ENCODE measurements at places on chromosomes 6 and 20.

DNA sequence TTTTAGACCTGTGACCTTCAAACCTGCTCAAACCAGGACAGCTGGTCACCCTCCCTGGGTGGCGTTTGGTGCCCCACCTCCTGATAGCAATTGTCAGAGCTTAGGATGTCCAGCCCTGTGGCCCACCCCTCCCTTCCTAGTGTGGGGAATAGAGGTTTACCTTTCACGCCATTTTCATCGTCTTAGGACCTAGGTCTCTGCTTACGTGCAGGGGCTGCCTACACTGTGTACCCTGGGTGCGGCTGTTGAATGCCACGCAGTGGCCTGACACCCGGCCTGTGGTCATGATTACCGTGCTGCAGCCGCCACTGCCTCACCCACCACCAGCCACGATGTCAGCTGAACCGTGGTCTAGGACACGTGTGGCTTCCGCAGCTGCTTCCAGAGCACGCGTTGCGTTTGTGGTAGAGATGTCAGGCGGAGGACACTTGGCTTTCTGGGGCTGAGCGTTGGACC is 157.3 kb downstream of the DTNBP1 start:
- no peak for DNase-seq

DNA sequence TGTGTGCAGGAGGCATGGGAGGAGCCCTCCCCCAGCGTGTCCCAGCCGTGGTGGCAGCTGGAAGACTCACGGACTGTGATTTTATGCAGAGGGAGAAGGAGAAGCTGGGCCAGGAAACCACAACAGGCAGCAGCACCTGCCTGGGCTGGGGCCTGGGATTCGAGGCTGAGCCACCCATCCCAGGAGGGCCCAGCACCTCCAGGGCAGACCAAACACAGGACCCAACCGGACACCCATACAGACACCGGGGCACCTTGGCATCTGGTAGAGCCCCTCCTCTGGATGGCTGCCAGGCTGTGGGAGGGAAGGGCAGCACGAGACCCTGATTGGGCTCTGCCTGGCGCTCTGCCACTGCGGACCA is 41.7 kb upstream of the CHRNA4 start:
- DNase-seq, result no peak

DNA sequence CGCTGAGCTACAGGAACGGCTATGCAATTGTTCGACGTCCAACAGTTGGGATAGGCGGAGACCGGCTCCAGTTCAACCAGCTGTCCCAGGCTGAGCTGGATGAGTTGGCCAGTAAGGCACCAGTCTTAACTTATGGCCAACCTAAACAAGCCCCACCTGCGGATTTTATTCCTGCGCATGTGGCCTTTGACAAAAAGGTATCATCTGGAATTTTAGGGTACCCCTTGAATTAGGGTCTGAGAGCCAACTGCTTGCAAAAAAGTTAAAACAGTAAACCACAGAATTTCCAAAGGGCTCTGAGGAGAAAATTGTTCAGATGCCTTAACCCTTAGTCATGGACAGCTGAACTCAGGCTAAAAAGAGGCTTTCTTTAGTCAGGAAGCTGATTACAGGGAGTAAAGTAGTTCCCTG is 3.8 kb downstream of the EFHC1 start:
- no peak for DNase-seq

DNA sequence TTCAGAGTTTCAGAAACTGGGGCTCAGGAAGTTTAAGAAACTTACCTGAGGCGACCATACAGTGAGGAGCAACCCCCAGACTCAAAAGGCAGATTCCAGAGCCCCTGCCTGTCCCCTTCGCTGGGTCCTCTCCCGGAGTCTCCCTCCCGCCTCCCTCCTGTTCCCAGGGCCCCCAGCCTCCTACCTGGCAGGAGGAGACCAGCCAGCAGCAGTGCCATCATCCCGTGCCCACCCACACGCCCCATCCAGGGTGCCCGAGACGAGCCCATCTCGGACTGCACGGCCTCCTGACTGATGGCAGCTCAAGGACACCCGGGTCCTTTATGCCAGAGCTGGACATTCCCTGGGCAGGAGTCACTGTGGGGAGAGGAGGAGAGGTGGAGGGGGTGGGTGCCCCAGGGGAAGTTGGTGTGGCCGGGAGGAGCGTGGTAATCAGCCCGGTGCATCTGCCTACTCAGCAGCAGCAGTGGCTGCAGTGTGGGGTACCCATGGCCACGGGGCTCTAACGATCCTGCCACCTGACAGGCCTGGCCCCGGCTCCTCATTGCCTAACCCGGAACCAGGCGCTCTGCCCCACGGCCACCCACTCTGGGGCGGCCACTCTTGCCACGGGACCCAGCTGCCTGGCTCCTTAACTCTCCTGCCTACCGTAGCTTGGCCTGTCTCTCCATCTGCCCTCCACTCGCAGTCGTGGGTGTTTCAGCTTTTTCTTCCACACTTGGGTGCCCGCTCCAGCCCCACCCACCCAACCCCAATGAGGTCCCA is at the start of gene CDSN:
Gene CDSN, minus strand, starts transcription at position 296 of the 765 bp plus-strand sequence. Its CDS starts 27 bp downstream, at position 269.
- no peak for DNase-seq

DNA sequence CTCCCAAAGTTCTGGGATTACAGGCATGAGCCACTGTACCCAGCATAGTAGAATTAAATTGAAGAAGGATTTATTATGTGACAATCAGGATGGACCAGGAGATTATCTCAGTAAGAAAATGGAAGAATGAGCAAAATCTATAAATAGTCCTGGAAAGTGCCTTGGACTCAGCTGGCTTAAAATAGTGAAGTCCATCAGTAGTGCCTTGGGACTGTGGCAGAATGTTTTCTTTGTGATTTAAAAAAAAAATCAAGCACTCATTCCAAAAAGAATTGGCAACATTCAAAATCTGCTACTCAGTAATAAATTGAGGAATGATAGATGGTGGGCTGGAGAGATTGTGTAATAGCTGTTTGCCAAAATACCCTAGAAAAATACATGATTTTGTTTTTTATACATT is 37.0 kb upstream of the MAS1 start:
- DNase-seq, result no peak

- no peak for DNase-seq
Observed at GRCh38 chr20:25533920-25534700, 51.2 kb downstream of the NINL start.

GRCh38 chr6:167161851-167162467 is 4.2 kb upstream of the GPR31 start:
- DNase-seq, result no peak

- no peak for DNase-seq
Observed at GRCh38 chr20:24651171-24651975, 181.9 kb downstream of the SYNDIG1 start.

- no peak for DNase-seq
Observed at GRCh38 chr6:81487489-81487888, 265.0 kb downstream of the TENT5A start.

GRCh38 chr20:9233804-9234203 is 164.9 kb downstream of the PLCB4 start:
- no peak for DNase-seq

DNA sequence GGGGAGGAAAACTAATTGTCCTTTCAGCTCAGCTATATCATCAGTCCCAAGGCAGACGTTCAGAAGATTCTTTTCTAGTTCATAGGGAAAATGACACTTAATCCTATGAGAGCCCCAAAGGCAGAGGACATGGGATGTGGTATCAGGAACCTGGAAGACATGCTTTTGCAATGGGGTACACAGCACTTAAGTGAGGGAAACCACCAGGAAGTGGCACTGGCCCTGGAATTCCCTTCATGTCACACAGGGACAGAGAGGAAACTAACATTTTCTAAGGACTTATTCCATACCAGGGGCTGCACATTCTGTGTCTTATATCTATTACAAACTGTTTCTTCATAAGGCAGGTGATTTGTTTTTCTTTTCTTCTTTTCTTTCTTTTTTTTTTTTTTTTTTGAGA is 28.2 kb downstream of the VPS52 start:
- no peak for DNase-seq

DNA sequence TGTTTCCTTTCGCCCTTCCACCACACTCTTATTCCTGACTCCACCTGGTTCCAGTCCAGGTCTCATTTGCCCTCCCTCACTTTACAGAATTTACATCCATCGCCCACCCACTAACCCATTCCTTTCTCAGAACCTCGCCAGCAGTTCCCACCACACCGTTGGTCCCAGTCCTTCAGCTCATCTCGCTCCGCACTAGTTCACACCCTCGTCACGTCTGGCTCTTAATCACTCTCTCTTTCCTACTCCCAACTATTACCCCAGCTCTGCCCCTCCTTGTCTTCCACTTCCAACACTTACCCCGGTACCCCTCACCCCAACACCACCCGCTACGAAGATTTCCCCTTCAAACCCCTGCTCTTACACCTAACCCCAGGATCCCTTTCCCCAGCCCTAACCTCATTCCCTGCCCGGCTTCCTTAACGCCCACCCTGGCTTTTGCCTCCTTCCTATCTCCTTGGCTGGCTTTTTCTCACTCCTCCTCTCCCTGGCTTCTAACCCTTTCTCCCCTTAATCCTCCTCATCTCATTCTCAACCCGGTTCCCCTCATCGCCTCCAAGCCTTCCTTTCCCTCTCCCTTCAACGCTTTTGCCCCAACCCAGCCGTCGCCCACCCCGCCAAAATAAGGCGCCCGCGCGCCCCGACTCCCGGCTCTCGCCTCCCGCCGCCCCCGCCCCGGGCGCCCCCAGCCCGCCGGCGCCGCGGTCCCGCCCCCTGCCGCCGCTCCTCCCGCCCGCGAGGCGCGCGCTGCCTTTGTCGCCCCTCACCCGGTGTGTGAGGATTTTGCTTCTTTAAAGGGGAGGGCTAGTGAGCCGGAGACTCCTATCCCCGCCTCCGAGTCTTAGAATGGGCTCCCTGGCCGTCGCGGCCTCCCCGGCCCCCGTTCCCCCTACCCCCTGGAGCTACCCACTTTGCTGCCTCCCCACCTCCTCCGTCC is 542 bp downstream of the USP49 start:
- DNase-seq, result no peak

DNA sequence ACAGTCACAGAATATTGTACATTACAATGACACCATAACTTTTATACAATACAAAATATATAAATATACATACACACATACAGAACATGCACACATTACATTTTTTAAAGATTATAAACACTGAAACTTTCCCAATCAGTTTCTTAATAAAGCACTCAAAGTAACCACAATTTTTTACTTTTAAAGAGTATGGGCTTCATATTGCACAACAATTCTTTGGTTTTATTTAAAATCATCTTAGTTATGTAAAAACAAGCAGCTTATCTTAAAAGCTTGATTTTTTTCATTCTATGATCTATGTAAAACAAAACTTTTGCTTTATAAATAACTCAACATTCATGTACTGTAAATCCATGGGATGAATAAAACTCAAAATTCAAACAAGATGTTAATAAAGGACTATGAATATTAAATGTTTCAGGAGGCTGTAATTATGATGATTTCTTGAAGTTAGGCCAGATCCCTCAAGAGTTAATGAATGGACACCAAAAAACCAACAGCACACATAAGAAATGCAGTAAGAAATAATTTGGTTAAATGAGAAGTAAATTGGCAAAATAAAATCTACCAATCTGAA is 93.1 kb upstream of the BCLAF1 start:
- DNase-seq, result no peak

- no peak for DNase-seq
Observed at GRCh38 chr6:68635412-68635705, 277 bp downstream of the ADGRB3 start.

DNA sequence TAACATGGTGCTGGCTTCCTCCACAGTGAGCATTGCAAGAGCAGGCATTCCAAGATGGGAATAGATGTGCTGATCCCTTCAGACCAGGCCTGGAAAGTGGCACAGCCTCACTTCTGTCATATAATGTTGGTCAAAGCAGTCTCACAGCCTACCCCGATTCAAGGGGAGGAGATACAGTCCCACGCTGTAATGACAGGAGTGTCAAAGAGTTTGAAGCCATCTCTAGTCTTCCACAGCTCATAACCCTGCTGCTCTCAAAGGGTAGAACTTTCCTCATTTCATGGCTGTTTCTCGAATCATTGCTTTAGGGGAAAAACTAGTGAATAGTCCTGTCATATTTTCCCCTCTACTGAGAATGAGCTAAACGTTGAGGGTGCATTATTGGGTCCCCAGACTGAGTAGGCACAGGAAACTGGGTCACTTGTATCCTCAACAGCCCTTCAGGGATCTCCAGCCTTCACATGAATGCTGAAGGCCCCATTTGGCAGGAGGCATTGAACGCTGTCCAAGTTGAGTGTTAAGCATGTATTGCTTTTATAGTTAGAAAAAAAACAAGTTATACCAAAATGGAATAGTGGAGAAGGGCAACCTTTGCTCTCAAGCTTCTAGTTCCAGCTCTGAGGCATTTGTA is 27.3 kb downstream of the DTD1 start:
- DNase-seq, result no peak

- no peak for DNase-seq
Observed at GRCh38 chr20:11274141-11274594, 600.4 kb upstream of the JAG1 start.

DNA sequence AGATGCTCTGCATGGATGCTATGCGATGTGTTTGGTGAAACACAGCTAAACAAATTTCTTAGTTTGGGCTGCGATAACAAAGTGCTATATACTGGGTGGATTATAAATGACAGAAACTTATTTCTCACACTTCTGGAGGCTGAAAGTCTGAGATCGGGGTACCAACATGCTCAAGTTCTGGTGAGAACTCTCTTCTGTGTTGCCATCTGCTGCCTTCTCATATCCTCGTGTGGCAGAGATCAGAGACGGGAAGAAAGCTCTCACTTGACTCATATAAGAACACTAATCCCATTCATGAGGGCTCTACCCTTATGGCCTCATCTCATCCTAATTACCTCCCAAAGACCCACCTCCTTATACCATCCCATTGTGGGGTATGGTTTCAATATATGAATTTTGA is 162.0 kb upstream of the DTNBP1 start:
- no peak for DNase-seq

DNA sequence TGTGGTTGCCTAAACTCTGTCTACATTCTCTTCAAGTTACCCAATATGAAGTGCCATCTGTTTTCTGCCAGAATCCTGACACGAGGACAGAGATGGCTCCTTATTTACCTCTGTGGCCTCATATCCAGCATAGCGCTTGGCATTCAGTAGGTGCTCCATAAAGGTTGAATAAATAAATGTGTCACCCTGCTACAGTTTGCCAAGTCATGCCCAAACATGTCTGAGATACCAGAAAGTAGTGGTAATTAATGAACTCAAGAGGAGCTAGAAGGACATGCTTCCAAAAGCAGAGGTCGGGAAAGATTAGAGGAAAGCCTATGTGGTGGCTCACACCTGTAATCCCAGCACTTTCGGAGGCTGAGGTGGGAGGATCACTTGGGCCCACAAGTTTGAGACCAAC is 30.9 kb upstream of the E2F3 start:
- DNase-seq, result no peak

GRCh38 chr6:154951345-154952200 is 43.5 kb upstream of the TIAM2 start:
- DNase-seq, result no peak

DNA sequence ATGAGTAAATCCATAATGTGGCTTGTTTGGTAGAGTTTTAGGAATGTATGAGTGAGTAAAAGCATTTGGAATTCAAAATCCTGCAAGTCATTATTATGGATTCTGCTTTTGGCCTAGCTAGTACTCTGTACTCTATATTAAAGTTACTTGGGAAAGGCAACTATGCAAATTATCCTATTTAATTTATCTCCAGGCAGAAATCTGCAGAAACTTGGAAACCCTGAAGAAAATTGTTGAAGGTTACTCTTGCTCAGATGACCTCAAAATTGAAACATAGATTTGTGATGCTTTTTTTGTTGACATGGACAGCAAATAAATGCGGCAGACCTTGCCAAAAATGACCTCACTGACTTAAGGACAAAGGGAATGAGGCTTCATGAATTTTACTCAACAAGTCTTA is 477.1 kb upstream of the EYS start:
- no peak for DNase-seq

GRCh38 chr6:53080813-53081212 is 15.6 kb downstream of the FBXO9 start:
- DNase-seq, result no peak

- DNase-seq, result no peak
Observed at GRCh38 chr20:10799735-10800134, 125.9 kb upstream of the JAG1 start.
